ENCODE measurements at places on chromosomes 11 and 22.

DNA sequence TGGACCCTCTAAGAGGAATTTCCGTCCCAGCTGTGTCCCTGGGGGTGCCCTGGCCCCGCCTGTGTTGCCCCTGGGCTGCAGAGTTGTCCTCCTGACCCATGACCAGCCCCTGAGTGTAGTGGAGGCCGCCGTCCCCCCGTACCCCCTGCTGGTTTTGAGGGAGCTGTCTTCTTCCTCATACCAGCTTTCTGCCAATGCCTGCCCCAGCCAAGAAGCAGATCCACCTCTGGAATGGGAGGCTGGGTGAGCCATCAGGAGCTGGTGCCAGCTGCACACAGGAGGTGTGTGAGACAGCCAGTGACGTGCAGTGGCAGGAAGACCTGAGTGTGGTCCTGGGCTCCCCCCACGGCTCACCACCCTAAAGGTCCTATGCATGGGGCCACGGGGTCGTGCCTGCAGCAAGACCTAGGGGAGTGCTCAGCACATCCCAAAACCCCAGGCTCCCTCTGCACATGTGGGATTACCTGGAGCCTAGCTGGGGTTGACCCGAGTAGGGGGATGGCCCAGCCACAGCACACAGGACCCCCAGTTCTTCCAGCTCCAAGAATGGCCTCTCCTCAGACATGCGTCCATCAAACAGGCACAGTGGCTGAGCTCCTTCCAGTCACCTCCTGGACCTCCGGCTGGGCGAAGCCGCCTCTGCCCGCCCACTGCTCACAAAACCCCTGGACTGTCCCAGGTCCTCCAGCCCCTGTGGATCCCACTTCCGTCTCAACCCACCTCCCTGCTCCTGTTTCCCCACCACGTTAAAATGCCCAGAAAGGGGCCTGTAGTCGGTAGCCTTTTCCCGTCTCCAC, 647.6 kb downstream of the BRD1 start:
- no peak for DNase-seq

GRCh38 chr11:60500276-60500910, 7.8 kb downstream of the MS4A12 start:
- DNase-seq, result no peak

DNA sequence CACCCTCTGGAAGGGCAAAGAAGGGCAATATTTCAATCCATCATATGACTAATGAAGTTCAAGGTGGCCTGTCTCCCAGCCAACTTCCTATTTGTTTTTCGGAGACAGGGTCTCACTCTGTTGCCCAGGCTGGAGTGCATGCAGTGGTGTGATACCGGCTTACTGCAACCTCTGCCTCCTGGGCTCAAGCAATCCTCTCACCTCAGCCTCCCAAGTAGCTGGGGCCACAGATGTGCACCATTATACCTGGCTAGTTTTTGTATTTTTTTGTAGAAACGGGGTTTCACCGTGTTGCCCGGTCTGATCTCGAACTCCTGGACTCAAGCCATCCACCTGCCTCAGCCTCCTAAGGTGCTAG, 13.4 kb downstream of the ABTB2 start:
- no peak for DNase-seq

DNA sequence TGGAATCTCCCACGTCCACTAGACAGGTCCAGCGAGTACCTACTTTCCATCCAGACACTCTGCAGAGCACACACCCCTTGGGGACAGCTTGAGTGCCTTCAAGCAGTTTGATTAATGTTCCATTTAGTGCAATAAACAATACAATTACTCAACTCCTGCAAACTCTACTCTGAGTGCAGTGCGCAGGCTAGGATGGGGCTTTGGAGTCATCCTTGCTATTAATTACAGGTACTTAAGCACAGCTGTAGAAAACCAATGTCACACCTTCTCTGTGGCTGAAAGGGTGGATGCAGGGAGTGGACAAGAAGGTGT, 82.6 kb downstream of the MN1 start:
- DNase-seq, result no peak

DNA sequence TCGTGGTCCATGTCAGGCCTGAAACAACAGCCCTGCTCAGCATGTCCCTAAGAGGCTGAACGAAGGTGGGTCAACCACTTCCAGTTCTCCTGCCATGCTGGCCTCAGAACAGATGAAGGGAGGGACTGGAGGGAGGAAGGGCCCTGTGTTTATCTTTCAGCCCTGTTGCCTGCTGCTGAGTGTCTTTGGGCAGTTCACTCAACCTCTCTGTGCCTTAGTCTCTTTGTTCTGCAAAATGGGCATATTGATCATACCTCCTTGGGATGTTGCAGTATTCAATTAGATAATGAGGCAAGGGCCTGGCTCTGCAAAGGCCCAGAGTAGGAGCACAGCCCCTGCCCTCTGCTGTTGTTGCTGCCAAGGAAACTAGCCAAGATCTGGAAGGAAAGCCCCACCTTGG, 207.5 kb downstream of the MN1 start:
- no peak for DNase-seq

DNA sequence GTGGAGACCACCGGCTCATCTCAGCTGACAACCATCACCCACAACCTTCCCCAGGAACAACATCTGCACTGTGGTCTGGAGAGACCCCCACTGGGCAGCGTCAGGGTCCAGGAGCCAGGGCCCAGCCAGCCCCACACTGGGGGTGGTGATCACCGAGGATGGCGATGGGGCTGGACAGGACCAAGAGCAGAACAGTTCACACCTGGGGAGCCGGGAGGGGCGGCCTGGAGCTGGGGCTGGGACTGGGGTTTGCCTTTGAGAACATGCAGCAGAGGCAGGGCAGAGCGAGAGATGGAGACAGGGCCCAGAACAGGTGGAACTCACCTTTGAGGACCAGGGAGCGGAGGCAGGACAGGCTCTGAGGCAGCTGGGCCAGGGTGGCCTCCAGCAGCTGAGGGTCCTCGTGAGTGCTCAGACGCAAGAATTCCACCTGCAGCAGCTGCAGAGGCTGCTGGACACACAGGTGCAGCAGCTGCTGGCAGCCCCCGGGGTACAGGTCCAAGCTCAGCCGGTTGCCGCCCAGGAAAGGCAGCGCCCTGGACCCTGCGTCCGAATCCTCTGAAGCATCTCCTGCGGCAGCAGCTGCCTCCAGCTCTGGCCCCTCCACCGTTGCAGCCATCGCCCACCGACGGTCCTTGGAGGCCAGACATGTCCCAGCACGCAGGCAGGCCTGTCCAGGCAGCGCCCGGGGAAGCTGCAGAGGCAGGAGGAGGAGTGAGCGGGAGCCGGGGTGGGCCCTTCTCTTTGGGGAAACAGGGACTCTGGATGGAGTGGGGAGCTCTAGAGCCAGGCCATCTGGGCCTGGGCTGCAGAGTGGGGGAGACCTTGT, 1.0 kb downstream of the PIDD1 start:
- no peak for DNase-seq

- DNase-seq, result no peak
Measured at GRCh38 chr11:1165256-1166041, 7.7 kb downstream of the MUC5AC start.

- DNase-seq, result no peak
Measured at GRCh38 chr11:83836883-83837654, 550.9 kb upstream of the CCDC90B start.

DNA sequence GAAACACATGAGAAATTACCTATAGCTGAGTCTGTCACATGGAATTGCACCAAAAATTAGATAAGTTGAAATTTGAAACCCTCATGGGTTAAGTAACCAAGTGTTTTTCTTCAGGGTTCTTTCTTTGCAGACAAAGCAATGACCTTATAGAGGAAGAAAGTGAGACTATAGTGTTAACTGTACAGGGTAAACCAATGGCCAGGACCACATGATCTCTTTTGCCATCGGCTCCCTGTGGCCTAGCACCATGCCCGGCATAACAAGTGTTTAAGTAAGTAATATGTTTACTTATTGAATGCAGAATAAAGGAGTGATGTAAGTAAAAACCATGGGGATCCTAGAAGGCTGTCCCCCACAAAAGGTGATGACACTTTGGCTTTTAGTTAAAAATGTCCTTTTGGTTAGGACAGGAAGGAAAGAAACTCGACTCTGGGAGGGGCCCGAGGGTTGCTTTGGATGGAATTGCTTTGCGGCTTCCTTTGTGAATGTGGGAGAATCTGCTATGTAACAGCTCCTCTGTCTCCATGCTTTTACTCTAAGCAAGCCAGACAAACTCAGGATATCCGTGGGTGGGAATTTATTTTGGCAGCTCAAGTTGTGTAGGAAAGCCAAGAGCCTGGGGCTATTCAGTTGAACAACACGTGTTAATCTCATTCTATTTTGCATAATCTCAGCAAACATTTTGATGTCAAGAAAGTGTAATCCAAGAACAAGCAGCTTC, 454.7 kb downstream of the INSC start:
- no peak for DNase-seq
